Large intestine (tissue), 12 donors: ENCODE measurements at places on chromosomes 1 and 21.
A peak's percentile ranks its signal among the peaks of the same experiment; 100 is the strongest.

DNA sequence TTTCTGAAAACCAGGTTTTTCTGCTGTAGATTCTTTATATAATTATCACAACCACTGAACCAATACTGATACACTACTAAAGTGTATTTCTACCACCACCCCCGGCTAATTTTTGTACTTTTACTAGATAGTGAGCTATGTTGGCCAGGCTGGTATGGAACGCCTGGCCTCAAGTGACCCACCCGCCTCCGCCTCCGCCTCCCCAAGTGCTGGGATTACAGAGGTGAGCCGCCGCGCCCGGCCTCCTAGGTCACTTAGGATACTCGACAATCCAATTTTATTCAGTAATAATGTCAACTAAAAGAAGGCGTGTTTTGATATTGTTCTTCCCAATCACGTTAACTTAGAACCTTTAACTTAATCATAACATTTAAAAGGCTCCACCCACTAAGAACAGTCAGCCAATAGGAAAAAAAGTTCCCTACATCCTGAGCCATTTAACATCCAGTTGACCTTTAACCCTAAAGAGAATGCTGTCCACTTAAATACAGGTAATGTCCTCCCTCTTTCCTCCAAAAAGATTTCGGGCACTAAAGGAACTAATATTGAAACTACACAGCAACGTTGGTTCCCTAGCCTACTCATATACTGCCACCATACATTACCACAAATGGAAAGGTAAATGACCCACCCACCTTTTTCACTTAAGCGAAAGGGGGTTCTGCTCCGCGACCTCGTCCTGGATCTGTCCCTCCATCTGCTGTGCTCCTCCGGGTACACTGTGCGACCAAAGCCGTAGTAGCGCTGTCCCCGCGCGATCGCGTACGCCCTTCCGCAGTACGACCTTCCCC, 1.2 kb downstream of the RSRP1 start:
- DNase-seq: no peak

GRCh38 chr21:35070436-35070835, 21.3 kb upstream of the RUNX1 start:
- no peak for DNase-seq

GRCh38 chr1:161180639-161181038, 3.3 kb upstream of the B4GALT3 start:
- no peak for DNase-seq

- no peak for DNase-seq
These were observed 6.3 kb upstream of the KCNE1 start for GRCh38 chr21:34518301-34518700.

- DNase-seq: peak; percentile 79
These were observed at the start of gene SNX7 for GRCh38 chr1:98661544-98662355. TSS of gene SNX7 (plus strand) at chr1:98661721. CDS start at chr1:98661732, 11 bp downstream.

GRCh38 chr1:9444532-9444931, 94.7 kb upstream of the SLC25A33 start:
- no peak for DNase-seq

- no peak for DNase-seq
These were observed 49.7 kb upstream of the GFI1 start for GRCh38 chr1:92536211-92536979.

DNA sequence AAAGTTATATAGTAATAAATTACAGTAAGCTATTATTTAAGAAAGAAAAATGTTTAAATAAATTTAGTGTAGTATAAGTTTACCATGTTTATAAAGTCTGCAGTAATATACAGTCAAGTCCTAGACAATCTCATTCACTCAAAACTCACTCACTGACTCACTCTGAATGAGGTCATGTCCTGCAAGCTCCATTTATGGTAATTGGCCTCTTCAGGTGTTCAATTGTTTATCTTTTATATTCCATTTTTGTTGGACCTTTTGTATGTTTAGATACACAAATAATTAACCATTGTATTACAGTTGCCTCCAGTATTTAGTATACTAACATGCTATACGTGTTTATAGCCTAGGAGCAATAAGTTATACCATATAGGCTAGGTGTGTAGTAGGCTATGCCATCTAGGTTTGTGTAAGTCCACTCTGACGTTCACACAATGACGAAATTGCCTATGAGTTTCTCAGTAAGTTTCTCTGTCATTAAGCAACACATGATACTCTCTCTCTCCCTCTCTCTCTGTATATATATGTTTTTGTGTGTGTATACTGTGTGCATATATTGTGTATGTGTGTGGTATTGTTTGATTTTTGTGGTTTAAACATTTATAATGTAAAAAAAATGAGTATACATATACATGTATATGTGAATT, 161.2 kb downstream of the NCAM2 start:
- no peak for DNase-seq

- no peak for DNase-seq
These were observed 292.3 kb downstream of the HHAT start for GRCh38 chr1:210620867-210621488.

DNA sequence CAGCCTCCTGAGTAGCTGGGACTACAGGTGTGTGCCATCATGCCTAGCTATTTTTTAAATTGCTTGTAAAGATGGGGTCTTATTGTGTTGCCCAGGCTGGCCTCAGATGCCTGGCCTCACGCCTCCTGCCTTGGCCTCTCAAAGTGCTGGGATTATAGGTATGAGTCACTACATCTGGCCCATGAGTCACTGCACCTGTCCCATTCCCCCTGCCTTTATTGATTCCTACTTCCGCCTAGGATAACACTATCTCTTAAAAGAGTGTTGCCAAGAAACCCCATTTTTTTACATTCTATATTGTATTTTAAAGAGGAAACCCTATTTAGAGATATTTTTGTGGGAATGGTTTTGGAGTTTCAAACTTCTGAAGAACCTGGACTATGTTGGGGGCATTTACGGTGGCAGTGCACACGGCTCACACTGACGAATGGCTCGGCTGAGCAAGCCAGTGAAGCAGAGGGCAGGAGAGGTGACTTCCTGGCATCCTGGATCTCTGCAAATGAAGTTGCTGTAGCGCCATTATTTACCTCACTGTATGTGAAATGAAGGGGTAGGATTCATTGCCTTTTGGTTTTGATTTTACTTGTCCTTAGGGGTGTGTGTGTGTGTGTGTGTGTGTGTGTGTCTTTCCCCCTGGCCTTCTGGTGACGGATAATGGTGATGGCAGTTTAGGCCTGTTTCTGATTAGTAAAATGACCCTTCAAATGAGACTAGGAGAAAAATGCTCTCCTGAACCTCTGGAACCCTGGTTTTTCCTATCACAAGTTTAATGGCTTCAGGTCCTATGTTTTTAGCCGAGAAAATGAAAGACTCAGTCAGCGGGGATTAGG, 22.5 kb downstream of the KIF26B start:
- DNase-seq: peak; percentile 41

- DNase-seq: no peak
These were observed 18.3 kb downstream of the SORT1 start for GRCh38 chr1:109379422-109379821.

DNA sequence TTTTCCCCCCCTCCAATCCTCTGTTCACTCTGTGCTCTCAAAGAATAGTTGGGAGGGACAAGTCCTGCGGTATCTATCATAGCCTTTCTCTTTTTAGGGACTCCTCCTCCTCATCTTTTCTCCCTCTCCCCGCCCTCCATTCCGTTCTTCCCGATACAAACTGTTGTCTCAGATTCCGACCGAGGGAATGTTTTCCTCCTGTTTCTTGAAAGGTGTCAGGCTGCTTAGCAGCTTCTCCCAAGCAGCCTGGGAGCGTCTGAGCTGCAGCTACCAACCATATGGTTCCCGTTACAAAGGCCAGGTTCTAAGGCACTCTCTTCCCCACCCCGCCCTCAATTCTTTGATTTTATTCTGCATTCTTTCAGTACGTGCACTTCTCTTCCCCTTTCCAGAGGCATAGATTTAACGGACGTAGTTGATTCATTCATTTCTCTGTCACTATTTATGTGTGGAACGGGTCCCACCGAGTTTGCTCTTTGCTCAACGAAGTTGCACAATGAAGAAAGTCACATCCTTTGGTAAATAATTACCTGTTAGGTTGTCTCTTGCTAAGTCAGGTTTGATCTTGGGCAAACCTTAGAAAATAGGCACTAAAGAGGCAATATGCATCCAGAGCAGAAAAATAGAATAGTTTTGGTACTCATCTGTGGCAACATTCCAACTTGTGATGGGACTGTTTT, 2.8 kb downstream of the ADGRL2 start:
- DNase-seq: peak; percentile 61

- DNase-seq: peak; percentile 78
These were observed 36.7 kb upstream of the WASF2 start for GRCh38 chr1:27526569-27527222.

- peak; percentile 13 for DNase-seq
These were observed 40.9 kb upstream of the DAB1 start for GRCh38 chr1:57464756-57465155.

GRCh38 chr21:41928621-41929220, 25.1 kb downstream of the C2CD2 start:
- DNase-seq: peak; percentile 18

DNA sequence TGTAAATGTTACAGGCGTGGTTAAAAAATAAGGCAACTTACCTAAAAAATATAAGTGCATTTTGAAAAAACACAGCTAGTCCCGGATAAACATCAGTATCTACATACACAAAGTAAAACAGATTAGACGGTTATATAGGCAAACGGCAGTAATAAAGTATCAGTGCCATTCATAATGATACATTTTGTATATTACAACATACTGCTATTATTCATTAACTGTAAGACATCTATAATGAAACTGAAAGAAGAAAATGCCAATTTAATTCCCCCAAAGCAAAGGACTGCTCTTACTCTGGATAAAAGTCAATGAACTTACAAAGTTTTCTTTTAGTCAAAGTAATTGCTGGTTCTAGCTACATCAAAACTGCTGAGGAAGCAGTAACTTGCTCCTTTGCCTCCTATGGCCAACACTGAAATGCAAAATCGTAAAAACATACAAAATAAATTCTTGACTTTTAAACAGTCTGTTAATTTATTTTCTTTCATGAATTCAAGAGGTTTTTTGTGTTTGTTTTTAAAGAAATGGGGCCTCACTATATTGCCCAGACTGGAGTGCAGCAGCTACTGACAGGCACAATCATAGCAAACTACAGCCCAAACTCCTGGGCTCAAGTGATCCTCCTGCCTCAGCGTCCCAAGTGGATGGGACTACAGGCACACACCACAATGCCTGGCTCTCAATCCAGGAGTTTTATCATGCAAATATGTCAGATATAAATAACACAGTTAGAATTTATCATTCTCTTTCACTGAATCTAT, 23.9 kb downstream of the TMEM50B start:
- DNase-seq: peak; percentile 14

DNA sequence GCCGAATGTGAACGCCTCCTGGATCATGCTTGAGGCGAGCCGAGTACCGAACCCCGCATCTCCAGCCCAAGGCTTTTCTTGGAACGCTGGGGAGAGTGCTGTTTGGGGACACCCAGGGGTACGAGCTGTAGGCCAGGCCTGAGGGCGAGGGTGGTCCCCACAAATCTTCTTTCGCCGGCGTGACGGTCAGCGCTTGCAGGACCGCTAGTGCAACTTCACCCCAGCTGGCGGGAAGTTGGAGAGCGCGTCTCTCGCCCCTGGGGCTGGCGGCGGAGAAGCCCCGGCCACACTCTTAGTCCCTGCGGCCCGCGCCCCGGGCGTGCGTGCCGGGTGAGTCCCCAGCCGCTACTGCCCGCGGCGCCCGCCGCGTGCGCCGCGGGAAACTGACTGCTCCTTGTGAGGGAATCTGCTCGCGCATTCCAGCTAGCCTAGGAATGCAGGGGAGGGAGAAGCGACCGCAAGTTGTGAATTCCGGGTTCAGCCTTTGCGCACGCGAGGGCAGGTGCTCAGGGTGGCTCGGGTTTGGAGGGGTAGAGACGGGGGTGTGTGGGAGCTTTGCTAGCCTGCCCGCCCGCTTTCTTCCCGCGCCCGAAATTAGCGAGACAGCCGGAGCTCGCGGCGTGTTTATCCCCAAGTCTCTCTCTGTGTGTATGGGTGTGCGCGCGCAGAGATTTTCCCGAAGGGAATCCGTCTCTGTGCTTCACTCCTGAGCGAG, 884 bp downstream of the LHX4 start:
- peak; percentile 41 for DNase-seq

DNA sequence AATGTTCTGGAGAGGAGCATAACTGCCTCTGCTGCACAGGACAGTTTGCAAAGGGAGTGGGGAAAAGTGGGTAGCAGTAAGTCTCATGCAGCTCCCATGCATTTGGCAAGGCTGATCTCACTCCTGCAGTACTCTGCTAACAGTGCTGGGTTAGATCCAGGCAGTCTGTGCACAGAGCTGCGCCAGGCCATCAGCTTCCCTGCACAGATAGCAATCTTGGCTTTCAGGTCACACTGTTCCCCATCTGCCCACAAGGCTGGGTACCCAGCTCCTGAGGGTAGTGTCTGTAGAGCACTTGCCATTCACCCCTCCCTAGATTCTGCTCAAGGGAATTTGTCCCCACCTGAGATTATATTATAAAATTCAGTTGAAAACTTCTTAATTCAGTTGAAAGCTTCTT, 72.1 kb downstream of the SH3BGR start:
- DNase-seq: no peak

GRCh38 chr1:116413414-116413813, 40.4 kb downstream of the ATP1A1 start:
- DNase-seq: no peak

DNA sequence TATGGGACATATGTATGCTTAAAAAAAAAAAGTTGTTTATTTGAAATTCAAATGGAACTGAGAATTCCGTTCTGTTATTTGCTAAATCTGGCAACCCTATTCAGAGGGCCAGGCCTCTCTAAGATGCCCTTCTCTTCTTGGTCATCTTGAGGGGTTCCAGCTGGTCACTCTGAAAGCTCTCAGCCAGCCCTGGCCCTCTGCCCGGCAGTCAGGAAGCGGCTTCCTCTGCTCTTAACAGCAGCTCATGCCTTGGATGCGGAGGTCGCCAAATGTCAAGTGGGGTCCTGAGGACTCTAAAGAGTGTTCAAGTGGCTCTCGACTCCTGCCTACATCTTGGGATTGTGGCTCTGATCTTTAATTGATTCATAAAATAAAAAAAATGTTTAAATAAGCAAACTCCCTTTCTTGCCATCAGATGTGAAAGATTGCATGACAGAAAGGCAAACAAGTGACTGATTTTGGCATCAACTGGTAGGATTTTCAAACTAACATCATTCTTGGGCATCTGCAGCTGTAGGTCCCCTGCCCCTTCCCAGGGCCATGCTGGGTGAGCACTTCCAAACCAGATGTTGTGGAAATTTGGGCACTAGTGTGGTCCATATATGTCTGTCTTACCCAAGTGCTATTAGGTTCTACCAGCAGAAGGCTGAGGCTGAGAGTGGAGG, 130.8 kb downstream of the PRDM2 start:
- no peak for DNase-seq

GRCh38 chr1:110752941-110753725, 78.4 kb upstream of the KCNA3 start:
- no peak for DNase-seq

DNA sequence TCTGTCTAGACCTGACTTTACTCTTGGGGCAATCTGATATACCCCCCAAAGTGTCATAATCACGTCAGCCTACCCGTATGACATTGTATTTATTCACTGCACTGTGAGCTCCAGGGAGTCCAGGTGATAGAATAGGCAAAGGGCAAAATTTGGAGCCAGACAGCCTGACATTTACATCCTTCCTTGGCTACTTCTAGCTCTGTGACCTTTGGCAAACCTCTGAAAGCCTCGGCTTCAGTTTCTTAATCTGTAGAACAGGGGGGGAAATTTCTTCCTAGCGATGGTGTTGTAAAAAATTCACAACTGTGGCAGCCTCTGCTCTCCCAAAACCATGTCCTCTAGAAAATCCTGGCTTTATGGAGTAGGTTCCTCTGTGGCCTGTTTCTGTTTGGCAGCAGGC, 240.9 kb downstream of the KIF26B start:
- DNase-seq: no peak

GRCh38 chr1:207811920-207812720, 60.3 kb downstream of the CD46 start:
- peak; percentile 43 for DNase-seq

GRCh38 chr1:93275634-93276295, 69.9 kb upstream of the DR1 start:
- peak; percentile 83 for DNase-seq
